Endodermal cell (in vitro differentiated cells): ENCODE measurements at places on chromosomes 12 and 14. TPM values are rescaled to one million over a fixed set of nuclear protein-coding genes. Genes with fewer than 3 reads are reported as not detected.
A peak's percentile ranks its signal among the peaks of the same experiment; 100 is the strongest.

- DNase-seq: no peak
- H3K4me3 ChIP-seq: no peak overlapping the region
- peaks cover 5% of the 10 kb centered on the region for H3K4me1 ChIP-seq
- no peak overlapping the region for H3K27ac ChIP-seq
- H3K27me3 ChIP-seq: no peaks in the 10 kb centered on the region
Measured at GRCh38 chr12:25771041-25771440, 187.4 kb upstream of the RASSF8 start.

DNA sequence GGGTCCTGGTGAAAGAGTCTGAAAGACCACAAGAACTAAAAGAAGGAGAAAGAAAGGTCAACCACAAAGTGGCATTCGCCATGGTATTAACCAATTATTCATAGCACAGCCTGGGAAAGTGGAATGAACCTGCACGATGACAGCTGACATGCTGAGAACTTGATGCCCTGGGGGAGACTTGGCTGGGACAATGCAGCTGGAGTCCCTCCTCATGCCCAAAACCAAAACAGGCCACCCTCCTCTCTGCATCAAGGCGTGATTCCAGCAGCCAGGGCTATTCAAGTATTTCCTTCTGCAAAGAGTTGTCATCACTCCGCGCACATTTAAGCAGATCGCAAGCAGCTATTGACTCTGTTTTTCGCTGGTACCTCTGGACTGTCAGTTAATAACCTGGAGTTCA, 167.1 kb upstream of the NOS1 start:
- H3K36me3 ChIP-seq: no peaks in the 10 kb centered on the region
- H3K4me1 ChIP-seq: no peaks in the 10 kb centered on the region

GRCh38 chr12:124359671-124360581, 65.0 kb downstream of the RFLNA start:
- H3K27ac ChIP-seq: no peak overlapping the region
- no peaks in the 10 kb centered on the region for H3K4me1 ChIP-seq
- H3K36me3 ChIP-seq: peaks cover 25% of the 10 kb centered on the region

DNA sequence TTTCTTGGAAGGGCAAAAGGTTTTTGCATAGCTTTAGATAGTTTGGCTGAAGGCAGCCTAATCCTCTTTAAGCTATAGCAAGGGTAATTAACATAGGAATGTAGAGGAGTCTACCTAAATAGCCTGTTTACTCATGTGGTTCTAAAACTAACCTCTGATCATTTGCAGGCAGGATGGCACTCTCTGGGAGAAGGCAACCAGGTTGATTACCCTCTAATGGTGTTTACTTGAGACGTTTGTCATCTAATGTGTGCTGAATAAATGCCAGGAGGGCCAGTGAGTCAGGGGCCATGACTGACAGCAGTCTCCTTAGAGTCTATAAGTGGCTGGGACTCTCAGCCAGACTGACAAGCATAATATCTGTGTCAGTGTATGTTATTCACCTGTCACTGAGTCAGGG, 286.4 kb downstream of the PCNX1 start:
- no peaks in the 10 kb centered on the region for H3K4me1 ChIP-seq
- H3K36me3 ChIP-seq: no peaks in the 10 kb centered on the region
- H3K27ac ChIP-seq: no peak overlapping the region
- H3K4me3 ChIP-seq: no peak overlapping the region
- peak; percentile 65 for DNase-seq

- no peak for DNase-seq
- no peaks in the 10 kb centered on the region for H3K4me1 ChIP-seq
- no peak overlapping the region for H3K27ac ChIP-seq
- no peaks in the 10 kb centered on the region for H3K27me3 ChIP-seq
- no peaks in the 10 kb centered on the region for H3K36me3 ChIP-seq
Measured at GRCh38 chr12:16325426-16325825, 22.0 kb upstream of the MGST1 start.

The AMDHD1 gene
- 0.46 and 0.72 TPM in 2 replicates for total RNA-seq

The C14orf39 gene
- total RNA-seq: 0.72 to 1.1 TPM (median 0.97 TPM) in 3 replicates

DNA sequence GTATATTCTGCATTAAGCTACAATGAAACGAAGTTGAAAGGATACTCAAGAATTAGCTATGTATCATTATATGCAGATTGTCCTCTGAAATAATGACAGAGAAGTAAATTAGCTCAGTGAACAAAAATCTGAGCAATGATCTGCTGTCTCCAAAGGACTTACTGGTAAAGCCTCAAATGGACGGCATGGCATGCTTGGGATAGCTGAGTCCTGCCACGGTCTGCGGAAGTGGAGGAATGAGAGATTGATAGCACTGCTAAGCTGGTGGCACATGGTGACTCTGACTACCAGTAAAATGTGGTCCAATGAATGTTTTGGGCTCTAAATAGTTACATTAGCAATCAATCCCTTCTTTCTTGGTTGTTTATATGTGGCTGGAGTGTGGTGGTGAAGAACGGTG, 3.7 kb upstream of the DENND5B start:
- no peak for DNase-seq
- no peak overlapping the region for H3K4me3 ChIP-seq
- H3K27me3 ChIP-seq: no peaks in the 10 kb centered on the region
- H3K4me1 ChIP-seq: peaks cover 4% of the 10 kb centered on the region

The ADAM21 gene
- total RNA-seq: not detected in 2 replicates

The HOXC12 gene
- not detected in 2 replicates for total RNA-seq

The RNFT2 gene
- total RNA-seq: 27.0 to 51.2 TPM (median 47.7 TPM) in 3 replicates

The CLEC14A gene
- 0.45 and 0.59 TPM in 2 replicates for total RNA-seq

GRCh38 chr12:1826867-1827705, 6.7 kb downstream of the LRTM2 start:
- no peaks in the 10 kb centered on the region for H3K4me1 ChIP-seq
- H3K27ac ChIP-seq: no peak overlapping the region
- H3K4me3 ChIP-seq: no peak overlapping the region
- H3K27me3 ChIP-seq: peaks cover 15% of the 10 kb centered on the region
- DNase-seq: no peak

DNA sequence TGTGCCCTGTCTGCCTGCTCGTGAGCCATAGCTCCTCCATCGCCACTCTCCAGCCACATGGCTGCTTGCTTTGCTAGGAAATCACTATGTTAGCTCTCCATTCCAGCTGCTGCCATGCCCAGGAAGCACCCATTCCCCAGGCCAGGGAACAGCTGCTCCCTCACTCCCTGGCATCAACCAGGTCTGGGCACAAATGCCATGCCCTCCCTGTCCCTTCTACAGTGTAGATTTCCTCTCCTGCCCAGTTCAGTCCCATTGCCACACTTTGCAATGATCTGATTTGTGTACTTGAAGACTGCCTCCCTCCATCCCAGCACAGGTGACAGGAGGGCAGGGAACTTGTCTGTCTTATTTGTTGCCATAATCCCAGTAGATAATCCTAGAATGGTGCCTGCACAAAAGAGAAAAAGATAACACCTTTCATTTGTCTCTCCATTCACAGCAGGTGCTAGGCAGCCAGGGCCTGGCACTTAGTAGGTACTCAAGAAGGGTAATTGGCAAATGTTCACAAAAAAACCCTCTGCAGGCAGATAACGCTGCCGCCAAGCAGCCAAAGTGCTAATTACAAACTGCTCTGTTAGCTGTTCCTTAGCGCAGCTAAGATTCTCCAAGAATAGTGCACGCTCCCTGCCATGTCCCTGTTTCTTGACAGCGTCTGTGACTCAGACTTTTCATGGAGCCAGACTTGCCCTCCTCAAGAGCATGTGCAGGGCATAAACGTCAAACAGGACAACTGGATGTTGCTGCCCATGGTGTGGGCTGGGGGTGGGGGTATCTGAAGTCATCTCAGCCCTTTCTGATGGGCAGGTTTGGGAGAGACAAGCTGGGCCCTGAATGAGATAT, 69.1 kb downstream of the ARL6IP4 start:
- H3K27ac ChIP-seq: peak overlapping the region; percentile 8
- H3K4me3 ChIP-seq: no peak overlapping the region
- no peaks in the 10 kb centered on the region for H3K27me3 ChIP-seq
- H3K4me1 ChIP-seq: peaks cover 16% of the 10 kb centered on the region
- H3K36me3 ChIP-seq: no peaks in the 10 kb centered on the region

GRCh38 chr12:6946033-6946919, 2.5 kb downstream of the C12orf57 start:
- peaks cover 11% of the 10 kb centered on the region for H3K36me3 ChIP-seq
- peak; percentile 100 for DNase-seq
- H3K4me1 ChIP-seq: peaks cover 7% of the 10 kb centered on the region
- H3K4me3 ChIP-seq: peak overlapping the region; percentile 89
- H3K27ac ChIP-seq: no peak overlapping the region

The HRK gene
- 1.6 and 1.8 TPM in 2 replicates for total RNA-seq

- no peaks in the 10 kb centered on the region for H3K36me3 ChIP-seq
- H3K27me3 ChIP-seq: no peaks in the 10 kb centered on the region
- H3K27ac ChIP-seq: no peak overlapping the region
- no peak overlapping the region for H3K4me3 ChIP-seq
- no peaks in the 10 kb centered on the region for H3K4me1 ChIP-seq
- DNase-seq: no peak
Measured at GRCh38 chr12:42903736-42904135, 314.2 kb upstream of the PRICKLE1 start.

DNA sequence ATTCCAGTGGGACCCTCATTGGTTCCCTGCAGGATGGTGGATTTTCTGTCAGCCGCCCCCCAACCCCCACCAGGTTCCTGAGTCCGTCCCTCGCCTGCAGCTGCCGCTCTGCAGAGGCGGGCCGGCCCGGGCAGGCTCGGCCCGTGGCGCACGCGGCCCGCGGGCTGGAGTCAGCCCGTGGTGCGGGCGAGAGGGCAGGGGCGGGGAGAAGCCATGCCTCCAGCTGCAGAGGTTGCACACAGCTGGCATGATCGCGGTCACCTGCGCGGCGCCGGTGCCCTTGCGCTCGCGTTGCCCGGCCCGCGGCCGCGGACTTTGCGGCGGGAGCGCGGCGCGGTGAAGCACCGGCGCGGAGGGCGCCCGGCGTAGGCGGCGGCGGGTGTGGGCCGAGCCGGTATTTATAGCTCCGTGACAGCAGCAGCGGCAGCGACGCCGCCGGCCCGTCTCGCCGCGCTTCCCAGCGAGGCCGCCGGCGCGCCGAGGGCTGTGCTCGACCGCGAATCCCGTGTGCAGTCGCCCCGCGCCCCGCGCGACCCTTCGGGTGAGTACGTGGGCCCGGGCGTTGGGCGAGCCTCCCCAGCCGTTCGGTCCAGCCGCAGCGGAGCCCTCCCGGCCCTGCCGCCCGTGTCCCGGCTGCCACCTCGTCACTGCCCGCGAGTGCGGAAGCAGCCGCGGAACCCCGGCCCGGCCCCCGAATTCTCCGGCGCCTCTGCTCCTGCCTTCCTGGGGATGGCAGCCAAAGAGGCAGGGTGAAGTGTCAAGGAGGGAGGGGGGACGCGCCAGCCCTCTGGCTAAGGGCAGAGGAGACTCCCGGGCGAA, at the start of gene TMEM117:
TSS of gene TMEM117 (plus strand) at position 426 of the 819 bp plus-strand sequence.
- H3K27me3 ChIP-seq: peaks cover 31% of the 10 kb centered on the region
- no peaks in the 10 kb centered on the region for H3K4me1 ChIP-seq
- H3K36me3 ChIP-seq: no peaks in the 10 kb centered on the region
- DNase-seq: peak; percentile 89

The CCND2 gene
- total RNA-seq: 286 to 322 TPM (median 302 TPM) in 3 replicates

GRCh38 chr14:22837114-22837749, 847 bp downstream of the MMP14 start:
- peak; percentile 80 for DNase-seq
- peak overlapping the region; percentile 95 for H3K4me3 ChIP-seq
- peaks cover 7% of the 10 kb centered on the region for H3K4me1 ChIP-seq
- peaks cover 59% of the 10 kb centered on the region for H3K36me3 ChIP-seq
- peak overlapping the region; percentile 71 for H3K27ac ChIP-seq

DNA sequence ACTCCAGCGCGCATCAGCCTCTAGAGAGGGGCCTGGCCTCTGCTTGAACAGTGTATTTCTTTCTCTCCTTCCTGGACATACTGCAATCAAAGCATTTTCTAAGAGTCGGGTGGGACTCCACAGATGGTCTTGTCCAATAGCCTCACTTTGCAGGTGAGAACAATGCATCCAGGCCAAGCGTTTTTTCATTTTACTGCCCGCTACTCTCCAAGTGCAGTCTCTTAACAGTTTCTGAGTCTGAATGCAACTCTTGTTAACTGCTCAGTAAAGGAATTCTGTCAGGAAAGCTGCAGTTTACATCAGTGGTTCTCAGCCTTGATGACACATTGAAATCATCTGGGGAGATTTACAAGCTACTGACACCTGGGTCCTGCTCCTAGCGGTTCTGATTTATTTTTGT, 57.0 kb downstream of the IRF2BPL start:
- peak overlapping the region; percentile 49 for H3K27ac ChIP-seq

GRCh38 chr12:81296556-81297305, 218.9 kb downstream of the ACSS3 start:
- H3K27me3 ChIP-seq: no peaks in the 10 kb centered on the region
- no peaks in the 10 kb centered on the region for H3K36me3 ChIP-seq
- H3K27ac ChIP-seq: no peak overlapping the region
- H3K4me1 ChIP-seq: no peaks in the 10 kb centered on the region
- peak; percentile 46 for DNase-seq

DNA sequence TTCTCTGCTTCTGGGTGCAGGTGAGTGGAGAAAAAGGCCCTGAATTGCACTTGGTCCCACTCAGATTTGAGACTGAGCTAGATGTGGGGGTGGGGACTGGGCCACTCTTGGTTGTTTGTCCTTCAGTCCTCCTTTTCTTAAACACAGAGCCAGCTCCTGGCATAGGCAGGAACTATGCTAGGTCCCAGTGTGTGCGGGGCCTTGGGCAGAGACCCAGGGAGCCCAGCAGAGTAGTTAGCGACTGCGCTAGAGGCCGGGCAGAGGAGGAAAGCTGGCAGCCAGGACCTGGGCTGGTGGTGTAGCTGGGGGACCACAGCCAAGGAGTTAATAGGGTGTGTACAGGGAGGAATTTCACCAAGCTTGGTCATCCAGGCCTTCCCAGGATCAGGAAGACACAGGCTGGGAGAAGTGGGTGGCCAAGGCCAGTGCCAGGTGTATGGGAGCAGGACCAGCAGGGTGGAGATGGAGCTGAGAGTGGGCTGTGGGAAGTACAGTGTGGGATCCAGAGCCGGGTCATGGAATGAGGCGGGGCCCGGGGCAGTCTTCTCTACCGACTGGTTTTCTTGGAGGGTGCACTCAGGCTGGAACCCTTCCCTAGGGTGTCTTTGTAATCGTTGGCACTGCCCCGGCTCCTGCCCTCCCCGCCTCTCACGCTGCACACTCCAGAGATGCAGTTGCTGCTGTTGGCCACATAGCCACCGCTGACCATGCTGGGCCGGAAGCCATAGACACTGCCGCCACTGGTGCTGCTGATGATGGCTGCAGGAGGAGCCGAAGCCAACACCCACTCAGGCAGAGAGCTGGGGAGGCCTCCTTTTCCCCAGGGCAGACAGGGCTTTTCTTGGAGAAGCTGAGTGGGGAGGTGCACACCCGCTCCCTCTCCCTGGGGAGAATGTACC, 8.7 kb downstream of the KRT71 start:
- H3K4me3 ChIP-seq: no peak overlapping the region
- peaks cover 3% of the 10 kb centered on the region for H3K27me3 ChIP-seq
- peak; percentile 74 for DNase-seq
- H3K36me3 ChIP-seq: no peaks in the 10 kb centered on the region

- no peaks in the 10 kb centered on the region for H3K4me1 ChIP-seq
- no peaks in the 10 kb centered on the region for H3K36me3 ChIP-seq
- no peak overlapping the region for H3K27ac ChIP-seq
- no peak for DNase-seq
- no peak overlapping the region for H3K4me3 ChIP-seq
Measured at GRCh38 chr12:108257610-108258106, 81.5 kb downstream of the CMKLR1 start.
